ENCODE measurements at places on chromosomes 11 and 22.

GRCh38 chr22:46614025-46614931 lies 5.9 kb upstream of the GRAMD4 start:
- no peak for DNase-seq

DNA sequence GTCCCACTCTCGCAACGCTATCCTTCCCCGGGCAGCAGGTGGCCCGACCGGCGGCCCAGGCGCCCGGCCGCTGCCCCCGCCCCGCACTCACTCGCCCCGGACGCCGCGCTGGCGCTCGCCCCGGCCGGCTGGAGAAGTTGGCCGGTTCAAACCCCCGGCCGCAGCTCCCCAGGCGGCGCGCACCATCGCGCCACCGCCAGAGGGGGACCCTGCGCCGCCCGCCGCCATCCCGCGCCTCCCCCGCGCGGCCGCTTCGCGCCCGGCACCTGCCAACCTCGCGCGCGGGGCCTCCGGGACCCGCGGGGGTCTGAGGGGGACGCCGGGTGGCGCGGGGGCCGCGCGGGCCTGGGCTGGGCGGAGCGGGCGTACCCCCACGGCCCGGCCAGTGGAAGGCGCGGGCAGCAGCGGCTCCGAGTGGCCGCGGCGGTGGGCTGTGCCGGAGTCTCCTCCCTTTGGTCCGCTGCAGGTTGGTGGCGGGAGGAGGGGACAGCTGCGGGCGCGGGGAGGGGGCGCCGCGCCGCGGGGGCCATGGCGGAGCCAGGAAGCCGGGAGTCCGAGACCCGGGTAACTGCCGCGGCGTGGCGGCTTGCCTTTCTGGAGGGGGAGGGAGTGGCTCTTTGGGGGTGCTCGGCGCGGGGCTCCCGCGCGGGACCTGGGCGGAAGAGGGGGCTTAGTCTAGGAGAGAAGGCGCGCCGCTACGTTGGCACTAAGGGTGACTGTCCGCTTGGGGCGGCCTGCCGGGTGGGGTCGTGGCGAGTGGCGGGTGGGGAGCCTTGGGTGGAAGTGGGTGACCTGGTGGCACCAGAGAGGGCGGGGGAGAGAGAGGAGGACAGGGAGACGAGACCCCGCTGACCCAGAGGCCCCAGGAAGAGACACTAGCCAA lies at the start of the genes MPST and TST:
MPST (plus strand) TSS at position 434 of the 883 bp plus-strand sequence; CDS start at position 529, 95 bp downstream.
TST (minus strand) TSS at position 139 of the 883 bp plus-strand sequence. CDS start 715 bp downstream, outside the sequence.
- DNase-seq, result no peak

DNA sequence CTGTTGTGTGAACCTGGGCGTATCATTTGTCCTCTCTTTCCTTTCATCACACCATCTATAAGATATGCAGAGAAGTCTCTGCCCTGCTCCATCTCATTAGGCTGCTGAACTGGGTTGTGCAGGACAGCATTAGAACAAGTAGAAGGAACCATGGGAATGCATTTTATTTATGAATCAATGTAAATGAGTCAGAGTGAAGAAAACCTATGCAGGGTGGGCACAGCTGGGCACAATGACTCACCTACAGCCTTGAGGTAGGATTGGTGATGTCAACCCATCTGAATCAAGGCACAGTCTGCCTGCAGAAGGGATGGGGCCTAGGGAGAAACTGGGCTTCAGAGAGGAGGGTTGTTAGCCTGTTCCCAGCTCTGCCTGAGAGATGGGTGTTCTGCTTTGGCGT lies 123.4 kb downstream of the CSNK2A3 start:
- DNase-seq, result no peak

GRCh38 chr11:33940538-33940815 lies 48.6 kb upstream of the LMO2 start:
- no peak for DNase-seq

DNA sequence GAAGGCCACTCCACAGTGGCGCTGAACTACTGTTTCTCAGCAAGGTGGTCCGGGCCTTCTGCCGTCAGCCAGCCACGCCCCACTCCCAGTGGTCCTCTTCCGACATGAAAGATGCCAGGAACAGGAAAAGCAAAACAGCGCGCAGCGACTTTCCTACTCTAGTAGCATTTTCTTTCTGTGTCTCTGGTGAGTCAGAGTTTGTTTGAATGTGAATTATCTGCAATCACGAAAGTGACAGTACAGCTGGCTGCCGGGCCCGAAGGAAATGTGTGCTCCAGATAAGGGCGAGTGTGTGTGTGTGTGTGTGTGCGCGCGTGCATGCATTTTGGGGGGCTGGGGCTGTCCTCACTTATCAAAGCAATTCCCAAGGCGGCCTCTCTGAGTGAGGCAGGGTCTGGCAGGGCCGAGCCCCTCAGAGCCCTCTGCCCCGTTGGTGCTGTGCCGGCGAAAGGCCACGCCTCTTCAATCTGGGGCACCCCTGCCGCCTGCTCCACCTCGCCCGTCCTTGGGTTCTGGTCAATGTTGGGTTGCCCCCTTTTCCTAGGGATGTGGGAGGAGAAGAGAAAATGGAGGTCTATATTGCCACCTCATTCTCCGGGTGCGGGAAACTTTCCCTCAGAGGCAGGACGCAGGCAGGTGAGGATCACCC lies 288.5 kb downstream of the KIRREL3 start:
- DNase-seq, result no peak

DNA sequence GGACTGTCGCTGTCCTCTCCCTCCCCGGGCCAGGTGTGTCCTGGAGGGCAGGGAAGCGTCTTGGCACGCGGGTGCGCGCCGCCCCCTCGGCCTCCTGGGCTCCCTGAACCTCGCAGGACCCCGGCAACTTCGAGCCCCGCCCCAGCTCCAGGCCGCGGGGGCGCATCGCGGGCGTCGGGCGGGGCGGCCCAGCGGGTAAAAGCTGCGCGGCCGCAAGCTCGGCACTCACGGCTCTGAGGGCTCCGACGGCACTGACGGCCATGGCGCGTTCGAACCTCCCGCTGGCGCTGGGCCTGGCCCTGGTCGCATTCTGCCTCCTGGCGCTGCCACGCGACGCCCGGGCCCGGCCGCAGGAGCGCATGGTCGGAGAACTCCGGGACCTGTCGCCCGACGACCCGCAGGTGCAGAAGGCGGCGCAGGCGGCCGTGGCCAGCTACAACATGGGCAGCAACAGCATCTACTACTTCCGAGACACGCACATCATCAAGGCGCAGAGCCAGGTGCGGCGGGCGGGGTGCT lies at the start of gene CST6:
CST6 (plus strand) TSS at position 224 of the 519 bp plus-strand sequence; CDS start at position 261, 37 bp downstream.
- DNase-seq, result no peak

DNA sequence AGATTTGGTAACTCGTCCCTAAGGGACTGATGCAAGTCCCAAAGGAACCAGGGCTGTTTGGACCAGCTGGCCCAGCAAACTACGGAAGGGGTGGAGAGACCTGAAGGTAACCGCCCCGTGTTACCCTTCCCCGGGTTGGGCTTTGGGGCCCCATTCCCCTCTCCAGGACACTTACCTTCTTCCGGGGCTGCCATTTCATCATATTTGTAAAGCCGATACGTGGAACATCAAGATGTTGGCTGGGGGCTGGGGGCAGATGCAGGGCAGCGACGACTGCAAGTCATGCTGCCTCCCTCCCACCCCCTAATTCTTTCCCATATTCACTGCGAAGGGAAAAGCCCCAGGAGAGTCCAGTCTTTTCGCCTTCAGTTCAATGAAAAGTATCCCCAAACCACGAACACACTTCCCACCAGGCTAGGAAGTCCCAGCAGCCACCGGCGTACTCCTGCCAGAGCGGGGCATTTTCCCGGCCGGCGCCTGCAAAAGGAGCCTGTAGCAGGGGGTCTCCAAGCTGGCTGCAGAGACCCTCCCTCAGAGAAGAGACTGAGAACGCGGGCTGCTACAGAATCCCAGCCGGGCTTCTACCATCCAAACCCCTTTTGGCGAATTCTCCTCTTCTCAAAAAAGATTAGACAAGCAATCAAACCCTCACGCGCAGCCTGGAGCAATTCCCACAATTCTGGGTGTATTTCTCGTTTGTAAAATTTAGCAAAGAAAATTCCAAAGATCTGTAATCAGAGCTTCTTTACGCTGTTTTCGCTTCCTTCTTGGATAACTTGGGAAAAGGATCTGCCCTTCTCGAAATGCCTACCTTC lies 236.7 kb downstream of the TTC28 start:
- no peak for DNase-seq

- no peak for DNase-seq
Observed at GRCh38 chr22:38733329-38733723, 22.5 kb downstream of the SUN2 start.

DNA sequence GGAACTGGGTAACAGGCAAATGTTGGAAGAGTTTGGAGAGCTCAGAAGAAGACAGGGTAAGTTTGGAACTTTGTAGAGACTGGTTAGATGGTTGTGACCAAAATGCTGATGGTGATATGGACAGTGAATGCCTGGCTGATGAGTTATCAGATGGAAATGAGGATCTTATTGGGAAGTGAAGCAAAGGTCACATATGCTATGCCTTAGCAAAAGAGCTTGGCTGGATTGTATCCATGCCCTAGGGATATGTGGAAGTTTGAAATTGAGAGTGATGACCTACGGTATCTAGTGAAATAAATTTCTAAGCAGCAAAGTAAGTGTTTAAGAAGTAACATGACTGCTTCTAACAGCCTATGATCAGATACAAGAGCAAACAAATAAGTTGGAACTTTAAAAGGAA lies 17.8 kb downstream of the BBOX1 start:
- DNase-seq, result no peak

- DNase-seq, result no peak
Observed at GRCh38 chr11:119509969-119510401, 87.0 kb upstream of the THY1 start.

DNA sequence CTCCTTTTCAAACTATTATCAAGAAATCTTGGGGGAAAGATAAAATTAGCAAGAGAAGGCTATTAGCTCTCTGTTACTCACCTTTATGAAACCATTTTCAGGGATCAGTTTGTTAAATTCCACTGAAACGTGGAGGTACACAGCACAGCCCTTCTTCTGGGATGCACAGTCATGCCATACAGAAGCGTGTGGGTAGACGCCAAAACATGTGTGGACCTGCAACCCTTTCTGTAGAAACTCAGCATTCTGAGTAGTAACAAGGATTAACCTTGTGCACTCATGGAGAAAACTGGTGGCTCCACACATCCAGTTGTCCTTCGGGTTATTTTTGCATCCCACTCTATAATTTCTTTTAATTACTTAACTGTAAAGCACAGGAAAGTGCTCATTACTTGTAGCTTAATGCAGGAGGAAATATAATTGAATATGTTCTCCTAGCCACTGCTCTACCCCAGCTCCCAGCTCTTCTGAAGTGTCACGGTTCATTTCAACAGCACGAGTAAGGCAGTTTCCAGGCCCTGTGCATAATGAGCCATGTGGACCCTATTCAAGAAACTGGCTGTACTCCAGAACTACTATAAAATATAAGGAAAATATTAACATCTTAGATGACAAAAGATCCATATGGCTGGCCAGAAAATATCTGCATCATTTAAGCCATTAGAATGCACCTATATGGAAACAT lies 26.1 kb downstream of the BDNF start:
- DNase-seq, result no peak
